ENCODE measurements at places on chromosomes 13 and 19. TPM values are rescaled to one million over a fixed set of nuclear protein-coding genes. Genes with fewer than 3 reads are reported as not detected.

Gene BST2
- 98.4 TPM for total RNA-seq

Gene ZNF285
- 1.7 TPM for total RNA-seq

Gene COMMD6
- 116 TPM for total RNA-seq

Gene AKT2
- total RNA-seq, result 139 TPM

Gene PTOV1
- 87.4 TPM for total RNA-seq

Gene ZNF383
- total RNA-seq, result 9.1 TPM

Gene ZNF486
- total RNA-seq, result 15.5 TPM

Gene ZNF544
- total RNA-seq, result 49.8 TPM

Gene GPR18
- total RNA-seq, result 11.4 TPM

Gene OR4F17
- total RNA-seq, result not detected

Gene FFAR3
- total RNA-seq, result 1.1 TPM

Gene FXYD1
- total RNA-seq, result 1.9 TPM

Gene INAFM1
- 11.4 TPM for total RNA-seq

Data from activated CD8-positive, alpha-beta T cell treated with anti-CD3 and anti-CD28 coated beads for 36 hours (primary cell).